ENCODE measurements at places on chromosomes 3 and 15.
A peak's percentile ranks its signal among the peaks of the same experiment; 100 is the strongest.

DNA sequence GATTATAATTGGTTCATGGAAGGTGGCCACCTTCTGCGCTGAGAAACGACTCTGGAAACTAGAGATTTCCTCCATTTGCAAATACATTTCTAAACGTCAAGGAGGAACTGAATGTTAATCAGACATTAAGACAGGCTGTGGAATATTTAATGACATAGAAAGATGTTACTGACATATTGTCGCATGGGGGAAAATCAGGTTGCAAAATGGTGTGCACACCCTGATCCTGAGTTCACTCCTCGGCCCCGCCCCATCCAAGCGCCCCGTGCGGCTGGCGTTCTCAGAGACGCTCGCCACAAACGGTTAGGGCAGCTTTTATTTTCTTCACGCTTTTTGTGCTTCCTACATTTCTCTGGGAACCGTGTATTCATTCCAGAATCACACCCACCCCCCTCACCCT, 10.7 kb downstream of the H1-8 start:
- DNase-seq = no peak

DNA sequence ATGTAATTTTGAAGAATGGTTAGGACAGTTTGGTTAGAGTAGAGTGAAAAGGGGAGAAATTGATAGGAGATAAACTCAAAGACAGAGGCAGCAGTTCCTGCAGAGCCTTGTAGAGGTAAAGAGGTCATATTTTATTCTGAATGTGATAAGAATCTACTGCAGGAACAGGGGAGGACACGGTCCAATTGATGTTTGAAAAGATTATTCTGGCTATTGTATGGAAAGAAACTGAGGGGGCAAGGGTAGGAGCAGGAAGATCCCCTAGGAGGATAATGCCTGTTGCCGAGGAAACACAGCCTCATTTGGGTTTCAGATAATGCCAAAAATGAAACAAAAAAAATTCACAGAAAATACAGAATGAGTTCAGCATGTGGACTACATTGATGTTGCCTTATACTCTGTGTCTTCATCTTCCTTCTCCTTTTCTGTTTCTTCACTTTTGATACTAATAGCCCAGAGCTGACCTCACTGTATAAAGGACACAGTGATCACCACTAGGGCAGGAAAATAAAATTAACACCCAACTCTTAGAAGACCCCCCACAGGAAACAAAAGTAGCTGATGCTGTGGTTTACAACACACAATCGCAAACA, 454.6 kb upstream of the UBE2E2 start:
- no peak for DNase-seq

DNA sequence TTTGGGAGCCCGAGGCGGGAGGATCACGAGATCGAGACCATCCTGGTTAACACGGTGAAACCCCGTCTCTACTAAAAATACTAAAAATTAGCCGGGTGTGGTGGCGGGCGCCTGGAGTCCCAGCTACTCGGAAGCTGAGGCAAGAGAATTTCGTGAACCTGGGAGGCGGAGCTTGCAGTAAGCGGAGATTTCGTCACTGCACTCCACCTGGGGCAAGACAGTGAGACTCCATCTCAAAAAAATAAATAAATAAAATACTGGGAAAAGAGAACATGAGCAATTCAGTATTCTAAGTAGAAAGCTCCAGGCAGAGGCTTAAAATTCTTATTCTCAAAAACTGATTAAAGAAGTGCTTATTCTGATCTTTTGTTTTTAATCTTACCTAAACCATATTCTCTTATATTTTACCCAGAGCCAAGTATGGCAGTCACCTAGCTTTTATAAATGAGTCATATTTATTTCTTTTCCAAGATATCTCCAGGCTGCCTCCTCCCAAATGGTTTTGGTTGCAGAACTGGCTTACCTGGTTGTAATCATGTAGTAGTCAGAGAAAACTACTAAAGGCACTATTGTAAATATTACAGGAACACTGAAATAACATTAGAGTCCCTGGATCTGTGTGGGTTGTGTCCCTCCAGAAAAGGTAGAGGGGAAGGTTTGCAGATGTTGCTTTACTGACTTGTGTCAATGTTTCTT, 45.8 kb upstream of the DYNC1LI1 start:
- no peak for DNase-seq

GRCh38 chr3:66585520-66586095, 84.8 kb upstream of the LRIG1 start:
- DNase-seq = no peak

GRCh38 chr15:48795901-48796300, 15.0 kb downstream of the CEP152 start:
- DNase-seq = no peak

GRCh38 chr3:36496684-36497633, 116.7 kb downstream of the STAC start:
- DNase-seq = peak; percentile 48

- no peak for DNase-seq
Measured at GRCh38 chr3:5192571-5193365, 5.3 kb downstream of the EDEM1 start.

GRCh38 chr3:30531017-30531570, 75.3 kb upstream of the TGFBR2 start:
- DNase-seq = no peak

DNA sequence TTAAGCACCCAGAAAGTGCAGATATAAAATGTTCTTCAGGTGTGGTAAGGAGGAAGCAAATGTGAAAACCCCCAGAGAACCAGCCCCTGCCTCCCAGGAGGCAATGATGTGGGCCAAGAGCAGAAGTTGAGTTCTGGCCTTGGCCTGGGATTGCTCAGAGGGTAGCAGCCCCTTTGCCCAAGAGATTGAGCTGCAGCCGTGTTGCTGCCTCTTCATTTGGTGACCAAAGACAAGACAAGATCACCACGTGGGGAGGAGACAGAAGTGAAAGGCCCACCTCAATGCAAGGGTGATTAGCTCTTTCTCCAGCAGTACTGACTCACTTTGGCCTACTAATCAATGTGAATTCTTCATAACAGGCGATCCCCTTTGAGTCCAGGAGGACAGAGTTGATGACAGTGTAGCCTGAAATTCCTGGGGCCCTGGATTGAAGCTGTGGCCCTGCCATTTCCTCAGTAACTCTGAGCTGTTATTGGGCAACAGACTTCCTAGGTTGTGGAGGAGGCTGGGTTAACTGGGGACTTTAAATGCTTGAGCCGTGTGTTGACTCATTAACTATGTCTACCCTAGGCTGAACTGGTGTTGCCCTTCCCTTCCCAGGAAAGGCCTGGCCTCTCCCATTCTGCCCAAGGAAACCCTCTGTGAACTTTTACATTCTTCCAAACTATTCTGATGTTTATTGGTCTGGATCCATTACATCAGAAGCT, 86.5 kb downstream of the ST6GAL1 start:
- peak; percentile 72 for DNase-seq

GRCh38 chr15:30985081-30985531, 6.3 kb downstream of the MTMR10 start:
- no peak for DNase-seq

GRCh38 chr3:169699070-169699469, 35.6 kb upstream of the MECOM start:
- DNase-seq = no peak

GRCh38 chr3:135131290-135131689, 336.2 kb downstream of the EPHB1 start:
- no peak for DNase-seq

GRCh38 chr3:34013818-34014570, 215.6 kb downstream of the PDCD6IP start:
- no peak for DNase-seq

- peak; percentile 58 for DNase-seq
Measured at GRCh38 chr15:57527382-57528091, 64.2 kb upstream of the MYZAP start.

- DNase-seq = no peak
Measured at GRCh38 chr15:91769476-91769875, 84.0 kb upstream of the SLCO3A1 start.

- peak; percentile 9 for DNase-seq
Measured at GRCh38 chr3:114878114-114878839, 268.8 kb downstream of the ZBTB20 start.

DNA sequence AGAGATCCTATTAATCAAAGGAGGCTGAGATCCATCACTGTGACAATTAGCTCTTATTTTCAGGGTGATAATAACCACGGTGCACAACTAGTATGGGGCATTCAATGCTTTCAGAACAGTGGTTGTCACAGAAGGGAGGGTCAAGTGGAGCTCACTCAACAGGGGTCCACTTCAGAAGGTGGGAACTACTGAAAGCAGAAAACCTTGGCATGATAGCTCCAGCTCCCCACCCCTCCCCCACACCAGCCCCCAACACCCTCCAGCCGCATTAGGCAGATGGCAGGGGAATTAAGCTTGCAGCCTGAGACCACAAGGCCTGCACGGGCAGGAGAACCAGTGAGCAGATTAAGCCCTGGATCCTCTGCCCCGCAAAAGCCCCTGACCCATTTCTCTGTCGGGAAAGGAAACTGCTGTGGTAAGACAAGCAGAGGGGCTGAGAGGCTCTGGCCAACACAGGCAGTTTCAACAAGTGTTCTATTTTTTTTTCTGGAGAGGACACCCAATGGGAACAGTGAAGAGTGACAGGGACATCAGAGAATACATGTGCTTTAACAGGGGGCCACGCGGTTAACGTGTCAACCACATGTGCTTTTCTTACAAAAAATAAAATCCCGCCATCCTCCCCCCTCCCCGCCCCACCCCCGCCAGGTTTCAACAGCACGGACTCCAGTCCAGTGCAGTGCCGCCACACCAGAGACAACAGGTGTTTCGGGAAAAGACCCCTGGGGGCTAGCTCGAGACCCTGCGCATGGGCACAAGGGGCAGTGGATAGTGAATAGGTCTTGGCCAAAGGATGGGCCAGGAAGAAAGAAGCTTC, 997 bp downstream of the FYCO1 start:
- DNase-seq = no peak

DNA sequence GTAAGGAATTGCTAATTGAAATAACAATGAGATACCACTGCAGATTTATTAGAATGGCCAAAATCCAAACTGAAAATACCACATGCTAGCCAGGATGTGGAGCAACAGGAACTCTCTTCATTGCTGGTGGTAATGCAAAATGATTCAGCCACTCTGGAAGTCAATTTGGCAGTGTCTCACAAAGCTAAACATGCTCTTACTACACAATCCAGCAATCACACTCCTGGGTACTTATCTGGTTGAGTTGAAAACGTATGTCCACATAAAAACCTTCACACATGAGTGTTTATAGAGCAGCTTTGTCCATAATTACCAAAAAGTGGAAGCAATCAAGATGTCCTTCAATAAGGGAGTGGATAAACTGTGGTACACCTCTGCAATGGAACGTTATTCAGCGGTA, 113.3 kb downstream of the SMAD6 start:
- DNase-seq = peak; percentile 93

DNA sequence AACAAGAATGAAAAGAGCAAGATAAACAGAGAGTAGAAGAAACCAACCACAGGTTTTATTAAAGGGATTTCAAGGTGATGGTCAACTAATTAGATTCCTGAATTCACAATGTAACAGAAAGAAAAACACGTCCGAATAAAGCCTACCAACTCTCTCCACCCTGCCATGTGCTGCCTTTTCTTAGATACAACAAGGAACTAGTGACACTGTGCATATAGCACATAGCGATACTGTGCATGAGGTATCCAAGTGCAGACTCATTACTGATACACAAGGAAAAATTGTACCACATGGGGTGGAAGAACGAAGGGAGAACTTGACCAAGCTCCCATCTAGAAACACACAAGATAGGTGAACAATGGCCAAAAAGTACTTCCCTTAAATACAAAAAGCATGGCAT, 154.6 kb downstream of the MAGI1 start:
- no peak for DNase-seq

DNA sequence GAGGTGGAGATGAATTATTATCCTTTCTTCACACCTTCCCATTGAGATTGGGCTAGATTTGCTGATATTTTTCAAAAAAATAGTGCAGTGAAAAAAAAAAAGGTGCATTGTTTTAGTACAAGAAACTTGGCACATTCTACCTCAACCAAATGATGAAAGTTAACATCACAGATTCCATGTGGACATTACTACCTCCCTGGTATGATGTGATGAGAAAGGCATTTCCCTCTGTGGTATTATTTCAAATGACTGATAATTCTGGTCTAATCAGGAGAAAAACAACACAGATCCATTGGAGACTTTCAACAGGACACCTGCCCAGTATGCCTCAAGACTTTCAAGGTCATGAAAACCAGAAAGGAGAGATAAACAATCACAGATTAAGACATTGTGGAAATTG, 313.4 kb downstream of the BCHE start:
- DNase-seq = peak; percentile 87

- DNase-seq = no peak
Measured at GRCh38 chr3:61194892-61195538, 56.2 kb downstream of the FHIT start.

- DNase-seq = peak; percentile 86
Measured at GRCh38 chr3:113758389-113759024, 11.7 kb downstream of the ATP6V1A start.

DNA sequence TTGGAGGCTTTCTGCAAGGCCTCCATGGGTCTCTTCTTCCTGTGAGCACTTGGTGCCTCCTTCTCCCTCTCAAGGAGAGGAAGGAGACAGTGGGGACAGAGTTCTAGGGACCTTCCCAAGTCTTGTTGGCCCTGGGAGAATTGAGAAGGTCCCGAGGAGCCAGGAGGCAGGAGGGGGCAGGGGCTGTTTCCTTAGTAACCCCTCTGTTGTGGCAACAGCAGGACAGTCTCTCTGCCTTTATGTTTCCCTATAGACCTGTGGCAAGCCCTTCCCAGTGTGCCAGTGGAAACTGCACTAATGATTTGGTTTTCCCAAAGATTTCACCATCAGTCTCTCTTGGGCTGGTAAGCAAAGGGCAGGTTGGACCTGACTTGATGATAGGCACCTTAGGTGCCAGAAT, 87.8 kb upstream of the GALNT15 start:
- no peak for DNase-seq

- DNase-seq = no peak
Measured at GRCh38 chr3:64621726-64622395, 65.9 kb downstream of the ADAMTS9 start.

DNA sequence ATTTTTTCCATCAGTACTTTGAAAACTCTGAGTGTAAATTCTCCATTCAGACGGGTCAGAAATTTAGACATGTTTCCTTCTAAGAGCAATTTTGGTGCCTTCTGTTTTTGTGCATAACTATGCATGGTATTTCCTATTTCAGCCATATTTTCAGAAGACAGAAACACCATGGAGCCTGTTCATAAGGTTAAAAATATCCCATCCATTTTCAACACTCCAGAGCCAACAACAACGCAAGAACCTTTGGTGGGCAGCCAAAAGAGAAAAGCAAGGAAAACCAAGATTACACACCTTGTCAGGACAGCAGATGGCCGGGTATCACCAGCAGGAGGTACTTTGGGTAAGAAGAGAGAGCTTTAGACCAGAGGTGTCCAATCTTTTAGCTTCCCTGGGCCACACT, 275.6 kb downstream of the BBX start:
- peak; percentile 73 for DNase-seq

GRCh38 chr15:56732135-56732885, 999 bp downstream of the ZNF280D start:
- DNase-seq = peak; percentile 57

GRCh38 chr3:61530355-61530754, 31.0 kb upstream of the PTPRG start:
- DNase-seq = no peak

GRCh38 chr3:77799278-77799677, 759.4 kb downstream of the ROBO2 start:
- no peak for DNase-seq
